ENCODE measurements at places on chromosomes 3 and 15.

DNA sequence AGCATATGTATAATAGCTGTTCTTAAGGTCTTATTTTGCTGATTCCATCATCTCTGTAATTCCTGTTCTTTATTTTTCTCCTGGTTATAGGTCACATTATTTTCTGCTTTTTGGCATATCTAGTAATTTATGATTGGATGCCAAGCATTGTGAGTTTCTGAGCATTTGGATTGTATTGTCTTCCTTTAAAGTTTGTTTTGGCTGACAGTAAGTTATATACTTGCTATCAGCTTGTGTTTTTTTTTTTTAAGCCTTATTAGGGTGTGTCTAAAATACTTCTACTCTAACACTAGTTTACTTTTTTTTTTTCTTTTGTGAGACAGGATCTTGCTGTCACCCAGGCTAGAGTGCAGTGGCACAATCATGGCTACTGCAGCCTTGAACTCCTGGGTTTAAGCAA is 10.1 kb downstream of the MKRN2 start:
- DNase-seq: no peak

GRCh38 chr3:45333549-45333948 is 54.8 kb upstream of the LARS2 start:
- no peak for DNase-seq

GRCh38 chr15:60381148-60381788 is 16.5 kb downstream of the ANXA2 start:
- no peak for DNase-seq

DNA sequence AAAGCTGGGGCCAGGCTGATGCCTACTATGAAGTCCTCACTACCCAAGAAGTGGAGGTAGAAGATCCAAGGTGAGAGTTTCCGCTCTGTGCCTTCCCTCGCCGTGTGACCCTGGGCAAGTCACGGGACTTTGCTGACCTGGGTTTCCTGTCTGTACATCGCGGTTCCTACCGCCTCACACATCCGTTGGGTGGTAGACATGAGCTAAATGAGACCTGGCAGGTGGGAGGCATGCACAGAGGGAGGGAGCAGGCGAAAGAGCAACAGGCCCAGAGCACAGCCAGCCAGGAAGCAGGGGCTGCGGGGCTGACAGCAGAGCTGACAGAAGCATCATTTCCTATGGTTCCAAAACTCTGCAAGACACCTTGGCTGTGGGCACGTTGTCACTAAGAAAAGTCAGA is 157.3 kb upstream of the BHLHE40 start:
- DNase-seq: no peak

- no peak for DNase-seq
These were observed 26.3 kb upstream of the TPM1 start for GRCh38 chr15:63016234-63016633.

- no peak for DNase-seq
These were observed 65.1 kb downstream of the NEK11 start for GRCh38 chr3:131091768-131092167.
